Bone marrow (tissue), 2 donors: ENCODE measurements at places on chromosomes 13 and 19.

DNA sequence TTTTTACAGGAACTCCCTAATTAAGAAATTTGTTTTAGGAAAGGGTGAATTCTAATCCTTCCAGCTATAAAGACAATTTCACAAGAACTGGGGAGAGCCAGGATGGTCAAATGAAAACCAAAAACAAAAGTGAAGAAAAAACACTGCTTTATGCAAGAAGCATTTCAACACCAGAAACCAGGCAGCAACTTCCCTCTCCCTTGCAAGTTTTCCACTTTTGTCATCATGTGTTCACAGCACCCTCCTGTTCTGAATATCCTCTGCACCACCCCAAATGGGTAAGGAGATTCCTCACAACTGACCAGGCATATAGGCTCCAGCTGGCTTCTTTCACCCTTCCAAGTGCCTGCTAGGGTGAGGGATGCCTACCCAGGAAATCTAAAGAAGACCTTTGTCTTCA is 328.1 kb downstream of the TBC1D4 start:
- no peak for DNase-seq

GRCh38 chr19:45782162-45782691 is at the start of gene DMPK:
TSS of gene DMPK (minus strand) at chr19:45782490. CDS start at chr19:45782352, 138 bp downstream.
- no peak for DNase-seq

GRCh38 chr13:32538143-32538620 is 413 bp downstream of the N4BP2L2 start:
- DNase-seq: peak; percentile 84

DNA sequence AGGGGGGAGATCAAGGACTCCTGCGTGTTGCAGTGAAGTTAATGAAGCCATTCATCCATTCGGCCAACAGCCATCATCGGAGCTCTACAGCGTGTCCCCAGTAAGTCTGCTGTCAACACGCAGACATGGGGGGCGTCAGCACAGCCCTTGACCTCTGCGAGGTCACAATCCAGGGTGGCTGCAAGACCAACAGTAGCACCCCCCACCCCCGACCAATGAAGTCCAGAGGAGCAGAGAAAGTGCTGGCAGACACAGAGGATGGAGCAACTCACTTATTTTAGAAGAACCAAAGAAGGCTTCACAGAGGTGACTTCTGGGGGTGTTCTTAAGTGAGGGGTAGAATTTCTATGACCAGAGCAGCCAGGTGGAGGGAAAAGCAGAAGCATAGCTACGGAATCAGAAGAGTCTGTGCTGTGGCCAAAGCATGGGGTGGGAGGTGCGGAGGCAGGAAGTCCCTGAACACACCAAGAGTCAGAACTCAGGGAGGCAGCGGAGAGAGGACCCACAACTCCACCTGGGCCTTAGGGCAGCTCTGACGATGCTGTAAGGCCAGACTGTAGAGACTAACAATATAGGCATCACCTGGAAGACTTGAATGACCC is 185.4 kb downstream of the FOXO1 start:
- DNase-seq: no peak

DNA sequence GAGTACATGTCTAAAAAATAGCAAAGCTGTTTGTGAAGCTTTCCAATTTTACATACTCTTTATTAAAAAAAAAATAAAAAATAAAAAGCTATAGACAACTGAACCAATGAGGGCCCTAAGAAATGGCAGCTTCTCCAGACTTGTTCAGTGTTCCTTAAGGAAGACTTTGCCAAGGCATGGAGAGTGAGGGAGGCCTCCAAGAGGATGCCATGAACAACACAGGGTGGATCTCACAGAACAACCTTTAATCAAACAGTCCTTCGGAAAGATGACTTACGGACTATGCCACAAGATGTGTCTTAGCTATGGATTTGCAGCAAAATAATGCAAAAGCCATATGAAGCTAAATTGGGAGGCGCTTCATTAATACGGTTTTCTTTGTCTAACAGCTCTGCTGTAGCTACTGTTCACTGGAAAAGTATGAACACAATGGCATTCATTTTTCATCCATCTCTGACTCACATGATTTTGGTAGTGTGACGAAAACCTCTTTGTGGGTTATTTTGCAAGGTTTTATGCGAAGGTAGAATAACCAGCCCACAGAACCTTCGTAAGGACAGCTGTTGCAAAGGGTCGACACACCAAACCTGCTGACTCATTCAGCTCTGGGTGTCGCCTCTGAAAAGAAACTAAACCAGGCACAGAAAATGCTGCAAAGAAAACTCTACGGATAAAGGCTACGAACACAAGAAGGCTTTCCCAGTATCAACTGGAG is 27.7 kb downstream of the EFNB2 start:
- no peak for DNase-seq

GRCh38 chr13:20410726-20411125 is 114.9 kb downstream of the CRYL1 start:
- DNase-seq: no peak

DNA sequence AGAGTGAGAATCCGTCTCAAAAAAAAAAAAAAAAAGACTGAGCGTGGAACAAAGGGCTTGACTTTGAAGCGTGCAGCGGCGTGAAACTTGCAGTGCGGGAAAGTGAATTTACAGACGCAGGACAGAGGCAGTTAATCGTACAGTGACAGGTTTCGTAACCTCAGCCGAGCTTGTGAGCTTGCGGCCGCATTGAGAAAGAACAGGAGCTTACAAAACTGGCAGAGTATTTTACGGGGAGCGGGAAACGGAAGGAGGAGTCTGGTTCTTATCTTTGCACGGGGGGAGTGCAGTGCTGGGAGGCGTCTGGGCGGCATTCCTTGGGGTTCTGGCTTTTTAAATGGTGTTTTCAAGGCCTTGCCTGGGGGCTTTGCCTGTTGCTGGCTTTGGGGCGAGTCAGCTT is 6.0 kb upstream of the BSG start:
- DNase-seq: peak; percentile 28
